Karpas-422 (cell line): ENCODE measurements at places on chromosomes 2 and 18.

GRCh38 chr2:72106978-72107377 lies 40.7 kb downstream of the CYP26B1 start:
- H3K4me1 ChIP-seq, result no peaks in the 10 kb centered on the region
- DNase-seq, result no peak
- no peak overlapping the region for H3K4me3 ChIP-seq
- H3K27me3 ChIP-seq, result no peaks in the 10 kb centered on the region
- no peaks in the 10 kb centered on the region for H3K36me3 ChIP-seq

- DNase-seq, result no peak
- H3K27ac ChIP-seq, result peak overlapping the region; percentile 95; the same call in 1 of the 2 replicates
- no peak overlapping the region for H3K4me3 ChIP-seq
- H3K27me3 ChIP-seq, result no peaks in the 10 kb centered on the region
- peaks cover 65% of the 10 kb centered on the region for H3K36me3 ChIP-seq
- peaks cover 99% of the 10 kb centered on the region for H3K4me1 ChIP-seq
Observed at GRCh38 chr2:111159641-111160040, 38.9 kb downstream of the BCL2L11 start.

GRCh38 chr18:48352051-48352755 lies 57.0 kb downstream of the ZBTB7C start:
- no peak overlapping the region for H3K4me3 ChIP-seq
- no peak overlapping the region for H3K27ac ChIP-seq
- no peak for DNase-seq
- no peaks in the 10 kb centered on the region for H3K36me3 ChIP-seq
- H3K4me1 ChIP-seq, result no peaks in the 10 kb centered on the region
- no peaks in the 10 kb centered on the region for H3K27me3 ChIP-seq

- no peak overlapping the region for H3K27ac ChIP-seq
- no peaks in the 10 kb centered on the region for H3K36me3 ChIP-seq
- DNase-seq, result no peak
Observed at GRCh38 chr2:48781366-48781765, 25.8 kb upstream of the LHCGR start.

DNA sequence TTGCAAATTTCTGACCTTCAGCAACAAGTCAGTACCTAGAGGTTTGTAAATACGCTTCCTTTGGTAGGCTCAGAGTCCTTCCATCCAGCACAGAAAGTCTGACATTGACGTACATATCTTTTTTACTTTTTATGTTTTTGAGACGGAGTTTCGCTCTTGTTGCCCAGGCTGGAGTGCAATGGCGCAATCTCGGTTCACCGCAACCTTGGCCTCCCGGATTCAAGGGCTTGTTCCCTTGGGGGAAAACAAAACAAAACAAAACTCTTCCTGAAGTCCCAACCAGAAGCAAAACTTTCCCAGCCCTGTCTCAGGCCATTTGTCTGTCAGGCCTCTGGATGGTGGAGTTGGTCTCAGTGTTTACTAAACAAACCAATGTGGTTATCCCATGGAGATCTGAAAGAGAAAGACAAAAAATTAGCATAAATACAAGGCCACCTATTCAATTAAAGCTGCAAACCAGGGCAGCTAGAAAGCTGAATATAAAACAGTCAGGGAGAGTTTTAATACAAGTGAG lies 29.6 kb upstream of the ATL2 start:
- H3K4me3 ChIP-seq, result no peak overlapping the region
- peak overlapping the region; percentile 100 for H3K27ac ChIP-seq
- peaks cover 65% of the 10 kb centered on the region for H3K4me1 ChIP-seq

DNA sequence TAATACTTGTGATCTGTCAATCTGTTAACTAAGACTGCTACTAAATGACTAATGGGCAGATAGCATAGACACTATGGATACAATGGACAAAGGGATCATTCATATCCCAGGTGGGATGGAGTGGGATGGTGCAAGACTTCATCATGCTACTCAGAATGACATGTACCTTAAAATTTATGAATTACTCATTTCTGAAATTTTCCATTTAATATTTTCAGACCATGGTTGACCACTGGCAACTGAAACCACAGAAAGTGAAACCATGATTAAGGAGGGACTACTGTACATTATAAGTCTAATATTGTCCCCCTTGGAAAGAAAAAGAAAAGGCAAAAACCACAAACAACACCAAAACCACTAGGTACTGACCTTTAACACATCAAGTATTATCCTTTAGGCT lies 247.0 kb upstream of the SYT4 start:
- H3K27me3 ChIP-seq, result no peaks in the 10 kb centered on the region
- no peak overlapping the region for H3K4me3 ChIP-seq
- no peak for DNase-seq
- H3K36me3 ChIP-seq, result no peaks in the 10 kb centered on the region
- H3K27ac ChIP-seq, result no peak overlapping the region

GRCh38 chr2:231191896-231192872 lies 6.2 kb upstream of the ARMC9 start:
- peak; percentile 53 for DNase-seq
- H3K4me3 ChIP-seq, result no peak overlapping the region
- H3K36me3 ChIP-seq, result no peaks in the 10 kb centered on the region
- no peaks in the 10 kb centered on the region for H3K27me3 ChIP-seq
- no peak overlapping the region for H3K27ac ChIP-seq
- no peaks in the 10 kb centered on the region for H3K4me1 ChIP-seq

GRCh38 chr2:103789381-103790095 lies 1027.7 kb downstream of the TMEM182 start:
- H3K4me3 ChIP-seq, result no peak overlapping the region
- no peaks in the 10 kb centered on the region for H3K36me3 ChIP-seq
- H3K27ac ChIP-seq, result no peak overlapping the region
- no peaks in the 10 kb centered on the region for H3K27me3 ChIP-seq

GRCh38 chr2:195489101-195489500 lies 167.9 kb upstream of the SLC39A10 start:
- no peak overlapping the region for H3K4me3 ChIP-seq
- H3K36me3 ChIP-seq, result no peaks in the 10 kb centered on the region
- no peak for DNase-seq
- no peaks in the 10 kb centered on the region for H3K27me3 ChIP-seq
- no peak overlapping the region for H3K27ac ChIP-seq

- H3K4me1 ChIP-seq, result no peaks in the 10 kb centered on the region
- no peaks in the 10 kb centered on the region for H3K36me3 ChIP-seq
- H3K4me3 ChIP-seq, result no peak overlapping the region
- no peak for DNase-seq
- no peaks in the 10 kb centered on the region for H3K27me3 ChIP-seq
Observed at GRCh38 chr2:67485431-67485830, 88.3 kb downstream of the ETAA1 start.

- no peaks in the 10 kb centered on the region for H3K27me3 ChIP-seq
- no peak for DNase-seq
- no peak overlapping the region for H3K4me3 ChIP-seq
- H3K27ac ChIP-seq, result no peak overlapping the region
- H3K36me3 ChIP-seq, result no peaks in the 10 kb centered on the region; the same call in 1 of the 2 replicates
- peaks cover 37% of the 10 kb centered on the region for H3K4me1 ChIP-seq
Observed at GRCh38 chr2:38619458-38620164, 16.9 kb upstream of the HNRNPLL start.

DNA sequence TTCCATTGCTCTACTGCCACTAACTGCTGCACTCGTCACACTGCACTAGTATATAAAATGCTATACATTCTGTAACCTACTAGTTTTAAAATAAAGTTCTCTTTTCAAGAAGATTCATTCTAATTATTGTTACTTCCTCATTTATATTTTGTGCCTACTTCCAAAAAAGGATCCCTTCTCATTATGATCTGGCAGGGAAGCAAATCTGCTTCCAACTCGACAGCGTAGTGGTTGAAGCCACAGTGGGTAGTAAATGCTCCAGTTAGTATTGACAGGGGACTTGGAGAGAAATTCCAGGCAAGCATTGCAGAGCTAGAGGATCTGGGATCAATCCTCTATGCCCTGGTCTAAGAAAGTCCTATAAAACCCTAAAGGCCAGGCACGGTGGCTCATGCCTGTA lies 53.3 kb upstream of the AP1S3 start:
- H3K4me3 ChIP-seq, result no peak overlapping the region
- H3K4me1 ChIP-seq, result peaks cover 10% of the 10 kb centered on the region
- no peak for DNase-seq
- no peak overlapping the region for H3K27ac ChIP-seq

DNA sequence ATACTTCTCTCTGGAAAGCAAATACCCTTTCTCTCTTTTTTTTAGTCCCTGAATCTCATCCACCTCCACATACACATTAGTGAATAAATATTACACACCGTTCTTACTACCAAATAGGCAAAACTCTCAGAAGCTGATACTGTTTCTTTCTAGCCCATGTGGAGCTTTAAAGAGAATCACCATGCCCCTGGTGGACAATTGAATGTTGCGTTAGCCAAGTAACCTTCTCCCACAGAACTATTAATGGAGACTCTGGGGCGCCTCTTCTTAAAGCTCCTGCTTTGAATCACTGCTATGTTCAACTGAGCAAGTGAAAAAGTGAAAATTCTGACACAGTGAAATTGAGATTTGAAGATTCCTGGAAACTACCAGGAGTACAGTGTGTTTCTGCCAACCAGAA lies 522.8 kb upstream of the CDH7 start:
- H3K27ac ChIP-seq, result no peak overlapping the region
- no peaks in the 10 kb centered on the region for H3K36me3 ChIP-seq
- no peaks in the 10 kb centered on the region for H3K4me1 ChIP-seq
- no peak for DNase-seq
- no peaks in the 10 kb centered on the region for H3K27me3 ChIP-seq

GRCh38 chr2:8447610-8448221 lies 234.1 kb upstream of the ID2 start:
- DNase-seq, result no peak
- H3K4me1 ChIP-seq, result peaks cover 5% of the 10 kb centered on the region
- no peaks in the 10 kb centered on the region for H3K27me3 ChIP-seq
- no peaks in the 10 kb centered on the region for H3K36me3 ChIP-seq
- no peak overlapping the region for H3K27ac ChIP-seq
- no peak overlapping the region for H3K4me3 ChIP-seq

GRCh38 chr2:40516604-40517003 lies 64.7 kb upstream of the SLC8A1 start:
- H3K27me3 ChIP-seq, result no peaks in the 10 kb centered on the region
- no peak for DNase-seq
- H3K36me3 ChIP-seq, result no peaks in the 10 kb centered on the region
- no peak overlapping the region for H3K4me3 ChIP-seq
- no peaks in the 10 kb centered on the region for H3K4me1 ChIP-seq

- H3K4me3 ChIP-seq, result no peak overlapping the region
- no peak for DNase-seq
- no peak overlapping the region for H3K27ac ChIP-seq
Observed at GRCh38 chr18:56576826-56577573, 61.4 kb downstream of the TXNL1 start.

DNA sequence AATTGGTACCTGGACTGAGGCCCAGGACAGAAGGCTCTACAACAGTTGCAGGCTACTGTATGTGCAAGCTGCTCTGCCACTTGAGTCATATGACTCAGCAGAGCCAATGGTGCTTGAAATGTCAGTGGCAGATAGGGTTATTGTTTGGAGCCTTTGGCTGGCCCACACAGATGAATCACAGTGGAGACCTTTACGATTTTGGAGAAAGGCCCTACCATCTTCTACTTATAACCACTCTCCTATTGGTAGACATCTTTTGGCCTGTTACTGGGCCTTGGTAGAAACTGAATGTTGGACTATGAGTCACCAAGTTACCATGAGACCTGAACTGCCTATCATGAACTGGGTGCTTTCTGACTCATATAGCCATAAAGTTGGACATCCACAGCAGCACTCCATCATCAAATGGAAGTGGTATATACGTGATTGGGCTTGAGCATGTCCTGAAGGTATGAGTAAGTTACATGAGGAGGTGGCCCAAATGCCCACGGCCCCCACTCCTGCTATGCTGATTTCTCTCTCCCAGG lies 88.9 kb upstream of the NRXN1 start:
- no peak overlapping the region for H3K4me3 ChIP-seq
- no peak overlapping the region for H3K27ac ChIP-seq
- no peaks in the 10 kb centered on the region for H3K4me1 ChIP-seq
- H3K36me3 ChIP-seq, result no peaks in the 10 kb centered on the region

DNA sequence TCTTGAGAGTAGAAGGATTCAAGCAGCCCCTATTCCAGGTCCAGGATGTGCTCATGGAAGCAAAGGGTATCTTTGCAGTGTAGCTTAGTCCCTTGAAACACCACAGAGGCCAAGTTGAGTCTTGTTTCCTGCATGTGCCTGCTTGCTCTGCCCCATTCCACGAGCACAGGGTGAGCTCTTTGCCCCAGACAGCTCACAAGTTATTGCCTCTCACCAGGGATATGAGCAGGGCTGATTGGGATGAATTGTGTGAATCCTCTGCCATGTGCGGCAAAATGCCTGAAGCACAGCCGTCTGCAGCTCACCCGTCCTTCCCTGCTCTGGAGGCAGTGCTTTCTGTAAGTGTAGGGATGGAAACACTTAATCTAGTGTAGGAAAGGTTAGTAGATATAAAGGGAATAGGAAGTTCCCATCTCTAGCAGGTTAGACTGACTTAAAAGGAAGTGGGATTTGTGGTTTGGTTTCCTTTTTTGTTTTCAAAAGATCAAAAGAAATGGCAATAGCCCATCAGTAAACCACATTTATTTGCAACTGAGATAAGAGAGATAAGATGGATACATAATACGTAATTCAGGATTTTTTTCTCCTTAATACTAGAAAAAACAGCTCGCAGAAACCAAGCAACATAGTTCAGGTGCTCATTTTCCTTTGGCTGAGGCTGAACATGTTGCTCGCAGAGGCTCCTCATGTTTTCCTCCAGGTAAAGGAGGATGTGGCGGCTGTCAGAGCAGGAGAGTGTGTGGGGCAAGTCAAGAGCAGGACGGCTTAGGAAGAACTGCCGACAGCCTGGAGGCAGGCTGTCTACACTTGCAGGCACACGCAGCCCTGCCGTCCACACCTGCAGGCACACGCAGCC lies 41.4 kb downstream of the TMEM182 start:
- H3K4me3 ChIP-seq, result no peak overlapping the region
- H3K27ac ChIP-seq, result no peak overlapping the region
- no peaks in the 10 kb centered on the region for H3K4me1 ChIP-seq
- H3K27me3 ChIP-seq, result no peaks in the 10 kb centered on the region
- peaks cover 18% of the 10 kb centered on the region for H3K36me3 ChIP-seq

GRCh38 chr2:182887753-182888415 lies 21.4 kb upstream of the FRZB start:
- H3K36me3 ChIP-seq, result no peaks in the 10 kb centered on the region
- no peaks in the 10 kb centered on the region for H3K27me3 ChIP-seq
- H3K27ac ChIP-seq, result no peak overlapping the region
- H3K4me3 ChIP-seq, result no peak overlapping the region
- H3K4me1 ChIP-seq, result no peaks in the 10 kb centered on the region

DNA sequence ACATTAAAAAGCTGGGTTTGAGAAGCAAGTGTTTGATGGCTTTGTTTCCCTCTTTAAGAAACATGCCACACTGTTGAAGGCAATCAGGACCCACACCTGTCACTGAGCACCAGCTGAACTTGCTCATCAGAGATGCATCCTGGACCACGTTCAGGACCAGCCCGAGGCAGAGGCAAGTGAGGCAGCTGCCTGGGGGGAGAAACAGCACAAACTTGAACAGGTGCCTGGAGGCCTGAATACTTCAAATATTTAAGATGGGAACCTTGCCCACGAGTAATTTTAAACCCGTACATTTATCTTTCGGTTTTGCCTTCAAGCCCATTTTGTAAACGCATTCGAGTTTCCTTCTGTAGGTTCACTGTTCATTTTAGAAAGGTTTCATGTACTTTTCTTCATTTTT lies 421.3 kb downstream of the NYAP2 start:
- no peak overlapping the region for H3K27ac ChIP-seq
- no peaks in the 10 kb centered on the region for H3K36me3 ChIP-seq
- no peak for DNase-seq
- H3K4me1 ChIP-seq, result no peaks in the 10 kb centered on the region
